ENCODE measurements at places on chromosomes 5 and 9.
A peak's percentile ranks its signal among the peaks of the same experiment; 100 is the strongest.

- DNase-seq, result no peak
These were observed 103.3 kb downstream of the SVEP1 start for GRCh38 chr9:110476251-110476650.

DNA sequence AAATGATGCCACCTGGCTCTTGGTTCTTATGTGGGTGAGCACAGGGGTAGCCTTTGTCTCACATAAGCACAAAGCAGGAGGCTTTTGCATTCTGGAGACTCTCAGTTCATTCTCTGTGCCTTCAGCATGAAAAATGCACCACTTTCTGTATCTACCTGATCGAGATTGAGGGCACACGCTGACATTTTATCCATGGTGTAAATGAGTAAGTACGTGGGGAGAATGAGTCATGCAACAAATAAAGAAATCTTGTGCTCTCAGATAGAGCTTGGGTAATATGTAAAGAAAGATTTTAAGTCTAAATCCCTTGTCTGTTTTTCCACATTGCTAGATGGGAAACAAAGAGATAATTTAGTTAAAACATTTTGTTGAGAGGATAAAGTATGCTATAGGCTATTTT is 607.2 kb upstream of the WWC1 start:
- no peak for DNase-seq

DNA sequence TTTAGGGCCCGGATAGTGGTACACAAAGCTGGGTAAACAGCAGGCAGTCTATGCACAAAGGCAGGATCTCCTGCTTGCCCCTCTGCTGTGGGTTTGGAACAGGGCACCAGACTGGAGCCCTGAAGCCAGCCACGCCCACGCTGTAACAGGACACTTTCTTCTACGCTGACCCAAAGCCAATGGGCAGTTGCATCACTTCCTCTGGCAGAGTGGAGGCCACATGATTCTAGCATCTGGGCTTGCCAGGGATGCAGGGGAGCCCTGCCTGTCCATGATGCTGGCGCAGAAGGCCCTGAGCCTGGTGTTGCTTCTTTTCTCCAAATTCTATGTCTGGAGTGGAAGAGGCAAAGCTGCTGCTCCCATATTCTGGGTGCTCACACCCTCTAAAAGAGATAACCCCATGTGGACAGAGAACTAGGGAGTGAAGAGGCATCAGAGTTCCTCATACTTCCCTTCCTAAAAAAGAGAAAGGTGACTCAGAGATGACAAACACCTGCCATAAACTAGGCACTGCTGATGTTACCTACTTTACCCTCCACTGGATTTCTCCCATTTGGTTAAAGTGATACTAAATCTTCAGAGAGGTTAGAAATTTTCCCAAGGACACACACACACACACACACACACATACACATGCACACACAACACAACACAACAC is 260.3 kb upstream of the KLF4 start:
- no peak for DNase-seq

- DNase-seq, result no peak
These were observed 854.8 kb upstream of the ARRDC3 start for GRCh38 chr5:92237896-92238295.

DNA sequence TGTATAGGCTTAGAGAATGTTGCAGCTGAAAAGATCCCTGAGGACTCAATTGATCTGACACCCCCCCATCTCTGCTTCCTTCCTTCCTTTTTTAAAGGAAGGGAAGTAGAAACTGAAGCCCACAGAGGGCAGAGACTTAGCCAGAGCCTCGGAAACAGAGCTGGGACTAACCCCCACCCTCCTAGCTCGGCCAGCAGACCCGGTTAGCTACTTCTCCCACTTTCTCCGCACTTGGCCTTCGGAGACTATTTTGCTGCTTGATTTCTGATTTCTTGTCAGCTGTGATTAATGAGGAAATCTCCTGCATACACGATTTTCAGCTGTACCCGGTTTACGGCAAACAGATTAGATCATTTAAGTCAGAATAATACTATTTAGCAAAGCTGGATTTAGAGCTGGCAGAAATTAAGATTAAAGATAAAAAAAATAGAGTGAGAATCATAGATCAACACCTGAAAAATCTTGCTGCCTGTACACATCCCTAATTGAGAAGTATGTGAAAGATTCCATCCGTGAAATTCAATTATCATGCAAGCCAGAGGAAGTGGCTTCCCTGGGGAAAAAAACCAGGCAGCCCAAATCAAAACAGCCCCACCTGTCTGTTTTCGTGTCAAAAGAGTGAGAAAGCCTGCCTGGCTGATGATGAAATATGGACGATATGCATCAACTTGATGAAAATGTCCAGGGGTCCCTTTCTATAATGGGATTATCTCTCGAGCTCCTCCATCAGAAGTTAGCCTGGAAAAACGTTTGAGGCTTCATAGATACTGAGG is 159.5 kb upstream of the SHB start:
- DNase-seq, result no peak

GRCh38 chr5:175381130-175381529 is 62.9 kb downstream of the DRD1 start:
- DNase-seq, result no peak

- no peak for DNase-seq
These were observed 75.5 kb downstream of the UNC13B start for GRCh38 chr9:35237311-35237710.

DNA sequence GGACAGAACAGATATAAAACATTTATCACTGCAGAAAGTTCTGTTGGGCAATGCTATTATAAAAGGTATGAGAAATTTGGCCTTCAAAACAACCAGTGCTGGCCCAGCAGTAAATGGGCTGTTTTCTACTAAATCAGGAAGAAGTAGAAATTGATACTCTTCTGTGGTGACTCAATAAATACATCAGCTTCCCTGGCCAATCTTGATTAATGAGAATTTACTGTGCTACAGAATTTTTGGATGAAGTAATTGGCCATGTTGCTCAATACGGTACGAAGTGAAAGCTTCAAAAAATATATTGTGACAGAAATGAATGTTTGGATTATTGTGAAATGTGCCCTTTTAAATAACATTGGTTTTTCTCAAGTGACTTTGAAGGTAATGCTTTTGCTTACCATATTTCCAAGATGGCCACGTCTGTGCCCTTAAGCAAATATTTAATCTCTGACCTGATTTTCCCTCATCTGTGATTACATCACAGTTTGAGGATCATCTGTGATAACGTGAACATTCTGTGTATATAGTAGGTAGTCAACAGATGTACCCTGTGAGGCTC is 4.2 kb downstream of the DNAJA1 start:
- DNase-seq, result no peak

DNA sequence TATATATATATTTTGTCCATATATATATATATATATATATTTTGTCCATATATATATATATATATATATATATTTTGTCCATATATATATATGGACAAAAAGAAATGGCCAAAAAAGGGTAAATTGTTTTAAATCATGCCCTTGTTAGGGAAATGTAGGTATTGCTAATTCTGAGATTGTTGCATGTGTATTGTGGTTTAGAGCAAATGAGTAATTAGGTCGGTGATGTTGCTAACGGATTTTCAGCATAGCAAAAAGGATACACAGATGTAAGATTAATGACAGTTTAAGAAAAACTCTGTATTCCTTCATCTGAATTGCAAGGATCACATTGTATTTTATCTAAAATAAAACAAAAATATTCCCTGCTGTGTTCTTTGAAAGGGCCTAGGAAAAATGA is 40.2 kb downstream of the OSTF1 start:
- no peak for DNase-seq

DNA sequence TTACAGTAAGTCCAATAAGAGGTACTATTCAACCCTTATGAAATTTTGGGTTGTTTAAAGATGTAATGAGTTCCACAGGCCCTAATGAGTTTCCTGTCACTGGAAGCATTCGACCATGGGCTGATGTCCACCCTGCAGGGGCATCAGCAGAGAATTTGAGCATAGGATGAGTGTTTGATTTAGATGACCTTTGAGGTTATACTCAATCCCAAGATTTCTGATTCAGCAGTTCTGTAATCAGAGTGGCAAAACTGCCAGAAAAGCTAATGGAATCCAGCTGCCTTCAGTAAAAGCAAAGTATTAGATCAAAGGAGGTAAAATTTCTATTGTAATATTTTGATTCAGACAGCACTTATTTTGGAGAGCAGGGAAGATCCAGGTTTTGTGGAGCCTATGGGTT is 68.3 kb downstream of the COX7C start:
- no peak for DNase-seq

DNA sequence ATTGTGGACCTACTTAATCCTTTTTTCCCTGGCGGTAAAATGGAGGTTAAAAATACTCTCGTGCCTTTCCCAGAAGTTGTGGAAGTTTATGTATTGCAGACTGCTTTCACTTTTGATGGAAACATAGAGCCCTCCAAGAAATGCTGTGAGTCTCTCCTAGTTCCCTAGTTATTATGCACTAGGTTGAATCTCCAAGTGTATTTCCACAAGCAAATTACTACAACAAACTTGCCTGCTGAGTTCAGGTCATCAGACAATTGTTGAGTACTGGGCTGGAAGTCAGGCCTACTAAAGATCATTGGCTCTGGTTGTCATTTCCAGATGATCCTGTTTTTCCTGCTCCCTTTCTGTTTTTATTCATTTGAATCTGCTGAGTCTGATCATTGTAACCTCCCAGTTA is 104.1 kb downstream of the CD180 start:
- no peak for DNase-seq

GRCh38 chr5:114101153-114101552 is 260.7 kb upstream of the KCNN2 start:
- DNase-seq, result peak; percentile 45

DNA sequence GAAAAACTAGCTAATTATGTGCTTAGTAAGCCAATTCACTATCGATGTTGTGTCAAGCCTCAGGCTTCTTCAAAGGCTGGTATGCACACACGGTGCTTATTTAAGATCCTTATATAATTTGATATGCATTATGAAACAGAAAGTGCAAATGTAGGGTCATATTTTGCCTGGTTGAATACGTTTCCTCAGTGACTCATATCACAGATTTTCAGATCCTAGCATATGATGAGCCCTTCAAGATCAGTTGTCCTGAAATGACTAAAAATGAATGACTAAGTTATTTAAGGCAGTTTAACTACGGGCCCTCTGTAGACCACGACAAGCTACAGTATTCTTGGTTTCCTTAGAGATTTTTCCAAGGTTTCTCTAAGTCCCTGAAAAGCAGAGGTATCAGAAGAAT is 778.3 kb downstream of the PRELID2 start:
- DNase-seq, result no peak

- DNase-seq, result no peak
These were observed 588.6 kb upstream of the GRAMD2B start for GRCh38 chr5:125834438-125835115.

- no peak for DNase-seq
These were observed 46.8 kb upstream of the HAND1 start for GRCh38 chr5:154524859-154525258.

- DNase-seq, result no peak
These were observed 409.7 kb upstream of the PIK3R1 start for GRCh38 chr5:67805666-67806348.

- no peak for DNase-seq
These were observed 157.0 kb upstream of the RAI14 start for GRCh38 chr5:34499001-34499734.

- DNase-seq, result no peak
These were observed 62.0 kb downstream of the SLC27A6 start for GRCh38 chr5:129027260-129027659.

DNA sequence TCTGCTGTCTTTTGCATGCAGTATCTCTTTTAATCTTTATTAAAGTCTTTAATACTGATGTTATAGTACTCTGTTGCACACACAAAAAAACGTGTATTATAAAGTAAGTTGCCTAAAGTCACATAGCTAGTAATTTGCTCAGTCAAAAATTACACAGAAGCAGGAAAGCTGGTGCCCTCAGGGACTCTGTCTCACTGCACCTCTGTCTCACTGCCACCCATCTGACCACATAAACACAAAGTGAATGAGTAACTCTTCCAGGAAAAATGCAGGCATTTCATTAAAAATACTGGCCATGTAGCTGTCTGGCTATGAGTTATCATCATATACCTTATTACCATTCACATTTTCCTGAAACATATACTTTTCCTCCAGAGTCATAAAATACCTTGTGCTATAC is 591.7 kb downstream of the CSNK1G3 start:
- DNase-seq, result no peak

DNA sequence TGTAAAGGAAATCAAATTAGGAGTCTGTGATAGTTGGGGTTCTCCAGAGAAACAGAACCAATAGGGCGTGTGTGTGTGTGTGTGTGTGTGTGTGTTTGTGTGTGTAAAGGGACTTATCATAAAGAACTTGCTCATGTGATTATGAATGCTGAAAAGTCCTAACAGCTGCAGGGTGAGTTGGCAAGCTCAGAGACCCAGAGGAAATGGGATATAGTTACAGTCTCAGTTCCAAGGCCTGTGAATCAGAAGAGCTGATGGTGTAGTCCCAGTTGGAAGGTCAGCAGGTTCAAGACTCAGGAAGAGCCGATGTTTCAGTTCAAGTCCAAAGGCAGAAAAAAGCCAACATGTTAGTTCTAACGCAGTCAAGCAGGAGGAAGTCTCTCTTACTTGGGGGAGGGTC is 214.2 kb downstream of the ELAVL2 start:
- no peak for DNase-seq

DNA sequence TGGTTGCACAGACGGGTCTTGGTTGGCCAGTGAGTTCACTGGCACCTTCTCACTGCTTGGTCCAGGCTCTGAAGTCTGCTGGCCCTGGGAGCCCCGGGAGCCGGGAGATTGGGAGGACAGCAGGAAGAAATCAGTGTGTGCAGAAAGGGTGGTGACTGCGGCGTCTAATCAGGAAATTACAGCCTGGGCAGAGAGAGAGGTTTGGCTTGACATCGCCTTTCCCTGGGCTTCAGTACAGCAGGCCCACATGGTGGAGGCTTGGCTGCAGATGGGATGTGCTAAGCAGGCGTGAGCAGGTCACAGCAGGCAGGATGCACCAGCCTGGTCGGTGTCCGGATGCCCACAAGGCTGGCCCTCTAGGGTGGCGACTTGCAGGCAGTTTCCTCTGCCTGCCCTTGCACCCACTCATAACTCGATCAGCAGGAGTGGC is 17.2 kb downstream of the PITX1 start:
- DNase-seq, result no peak

GRCh38 chr5:113084402-113085083 is 107.9 kb downstream of the DCP2 start:
- DNase-seq, result peak; percentile 72

- DNase-seq, result no peak
These were observed 868.7 kb upstream of the CDH9 start for GRCh38 chr5:27906931-27907601.

- DNase-seq, result no peak
These were observed 73.4 kb downstream of the ADAMTS2 start for GRCh38 chr5:179271821-179272325.

GRCh38 chr9:114369216-114370130 is 18.3 kb downstream of the AKNA start:
- DNase-seq, result no peak

DNA sequence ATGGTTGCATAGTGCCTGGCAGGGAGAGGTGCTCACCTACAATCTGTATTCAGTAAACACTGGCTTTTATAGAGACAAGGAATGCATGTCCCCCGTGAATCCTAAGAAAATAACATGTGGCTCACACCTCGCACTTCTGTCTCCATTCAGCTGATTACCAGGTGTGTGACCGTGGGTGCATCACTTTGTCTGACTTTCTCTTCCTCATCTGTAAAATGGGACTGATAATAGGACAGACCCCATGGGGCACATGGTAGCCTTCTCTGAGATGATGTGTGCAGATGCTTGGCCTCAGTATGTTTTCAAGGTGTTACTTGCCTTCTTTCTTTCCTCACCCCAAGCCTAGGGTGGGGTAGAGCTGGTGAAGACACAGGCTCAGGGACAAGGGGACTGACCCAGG is 6.3 kb downstream of the CXXC5 start:
- no peak for DNase-seq

- DNase-seq, result peak; percentile 89
These were observed at the start of gene AK1 for GRCh38 chr9:127877566-127877998. Gene AK1 (minus strand): TSS chr9:127877675. CDS start chr9:127874617, 3,058 bp downstream.

GRCh38 chr5:60835554-60835953 is 8.5 kb downstream of the ELOVL7 start:
- no peak for DNase-seq

All from D341Med (cell line).